NCI-H460 (cell line): ENCODE measurements at places on chromosomes 2 and 18.

DNA sequence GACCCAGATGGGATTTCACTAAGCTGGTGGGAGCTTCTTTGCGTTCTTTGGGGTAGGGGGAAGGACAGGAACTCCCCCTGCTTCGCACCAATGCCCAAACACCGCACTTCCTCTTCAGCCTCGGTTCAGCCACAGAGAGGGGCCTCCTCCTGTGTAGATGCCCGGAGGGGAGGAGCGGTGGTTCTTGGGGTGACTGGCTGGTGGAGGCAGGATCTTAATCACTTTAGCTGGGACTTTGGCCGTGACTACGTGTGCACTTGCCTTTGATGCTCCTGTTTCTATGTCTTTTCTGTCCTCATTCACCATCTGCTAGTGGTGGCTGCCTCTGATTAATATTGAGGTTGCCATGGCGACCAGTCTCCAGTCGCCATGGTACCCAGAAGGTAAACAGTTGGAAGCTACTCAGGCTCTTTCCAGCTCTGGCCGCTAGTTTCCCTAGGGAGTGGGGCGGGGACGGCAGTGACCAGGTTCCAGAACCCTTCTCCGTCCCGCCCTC, 1.9 kb downstream of the CNGA3 start:
- no peak for DNase-seq

DNA sequence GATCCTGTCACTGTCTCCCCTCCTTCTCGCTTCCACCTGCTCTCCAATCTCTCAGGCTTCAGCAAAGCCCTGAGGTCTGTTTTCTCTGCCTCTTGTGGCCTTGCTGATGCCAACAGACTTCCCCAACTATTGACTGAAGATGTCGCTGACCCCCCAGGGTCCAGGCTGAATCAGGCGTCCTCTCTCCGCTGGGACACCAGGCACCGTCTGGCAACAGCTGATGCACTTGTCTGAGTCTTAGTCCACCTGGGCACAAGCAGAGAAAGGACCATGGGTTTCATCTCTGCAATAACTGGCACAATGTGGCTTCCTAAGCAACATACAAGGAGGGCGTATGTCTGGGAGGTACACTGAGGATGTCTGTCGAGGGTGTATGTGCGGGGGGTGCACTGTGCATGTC, 248.7 kb upstream of the MYT1L start:
- DNase-seq, result no peak

GRCh38 chr2:200318940-200319435, 12.5 kb downstream of the SPATS2L start:
- DNase-seq, result no peak

DNA sequence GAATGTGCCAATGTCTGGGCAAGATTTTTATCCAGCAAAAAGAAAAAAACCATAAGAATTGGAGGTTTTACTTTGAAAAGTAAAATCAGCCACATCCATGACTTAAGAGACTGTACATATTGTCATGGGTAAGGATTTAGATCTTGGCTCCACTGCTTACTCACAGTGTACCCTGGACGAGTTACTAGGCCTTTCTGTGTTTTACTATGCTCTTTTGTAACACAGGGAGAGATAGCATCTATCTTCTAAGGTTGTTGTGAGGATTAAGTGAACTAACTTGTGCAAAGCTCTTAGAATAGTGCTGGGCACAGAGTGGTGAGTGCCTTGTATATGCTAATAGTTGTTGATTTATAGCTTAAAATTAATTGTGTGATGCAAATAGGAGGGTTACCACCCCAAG, 255.9 kb downstream of the NEDD4L start:
- no peak for DNase-seq

GRCh38 chr2:10475221-10475722, 27.1 kb upstream of the ODC1 start:
- DNase-seq, result no peak

DNA sequence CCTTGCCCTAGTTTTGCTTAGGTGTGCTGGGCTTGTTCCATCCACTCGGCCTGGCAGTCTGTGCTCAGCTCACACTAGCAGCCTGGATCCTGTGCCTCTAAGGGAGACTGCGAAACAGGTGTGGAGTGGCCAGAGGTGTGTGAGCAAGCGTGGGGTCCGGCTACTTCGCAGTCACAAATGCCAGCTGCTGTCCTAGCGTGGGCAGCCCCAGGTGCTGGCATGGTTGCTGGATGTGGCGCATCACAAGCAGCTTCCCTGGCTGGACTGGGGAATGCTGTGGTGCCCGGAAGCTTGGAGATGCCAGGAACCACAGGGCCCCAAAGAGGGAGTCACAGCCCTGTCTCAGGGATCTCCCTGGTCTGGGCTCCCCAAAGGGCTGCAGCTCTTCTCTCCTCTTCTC, 119.0 kb upstream of the TMEFF2 start:
- no peak for DNase-seq

- no peak for DNase-seq
These were observed 14.9 kb upstream of the TMEM18 start for GRCh38 chr2:691821-692761.

DNA sequence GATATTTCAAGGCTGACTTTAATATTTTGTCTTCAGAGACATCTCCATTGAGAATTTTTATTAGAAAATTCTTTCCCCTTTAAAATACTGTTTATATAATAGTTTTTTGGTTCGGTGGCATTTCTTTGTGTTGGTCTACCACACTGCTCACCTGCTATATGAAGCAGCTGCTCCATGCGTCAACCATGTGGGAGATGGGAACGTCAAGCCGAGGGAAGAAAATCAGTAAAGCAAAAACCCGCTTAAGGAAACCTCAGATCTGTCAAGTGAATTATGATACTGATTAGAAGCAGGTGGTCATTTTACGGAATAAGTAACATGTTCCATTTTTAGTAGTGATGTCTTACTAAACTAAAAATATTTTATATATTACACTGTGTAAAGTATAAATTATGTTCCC, 5.6 kb upstream of the TMEM17 start:
- DNase-seq, result no peak

DNA sequence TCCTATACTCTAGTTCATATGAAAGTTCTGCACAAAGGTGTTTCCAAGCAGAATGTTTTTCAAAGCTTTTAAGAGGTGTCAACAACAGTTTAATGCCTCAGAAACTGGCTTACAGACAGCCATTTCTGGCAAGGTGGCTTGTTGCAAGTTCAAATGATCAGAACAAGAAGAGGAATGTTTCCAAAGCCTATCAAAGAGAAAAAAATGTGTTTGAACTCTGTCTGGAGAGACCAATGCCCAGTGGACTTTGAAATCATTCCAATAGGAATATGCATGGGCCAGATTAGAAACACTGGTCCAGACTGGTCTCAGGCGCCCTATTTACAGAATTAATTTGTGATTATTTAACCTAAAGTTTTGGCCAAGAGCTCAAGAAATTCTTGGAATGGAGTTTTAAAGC, 106.2 kb downstream of the CPS1 start:
- no peak for DNase-seq

GRCh38 chr18:8609659-8610458, 622 bp downstream of the RAB12 start:
- DNase-seq, result no peak

DNA sequence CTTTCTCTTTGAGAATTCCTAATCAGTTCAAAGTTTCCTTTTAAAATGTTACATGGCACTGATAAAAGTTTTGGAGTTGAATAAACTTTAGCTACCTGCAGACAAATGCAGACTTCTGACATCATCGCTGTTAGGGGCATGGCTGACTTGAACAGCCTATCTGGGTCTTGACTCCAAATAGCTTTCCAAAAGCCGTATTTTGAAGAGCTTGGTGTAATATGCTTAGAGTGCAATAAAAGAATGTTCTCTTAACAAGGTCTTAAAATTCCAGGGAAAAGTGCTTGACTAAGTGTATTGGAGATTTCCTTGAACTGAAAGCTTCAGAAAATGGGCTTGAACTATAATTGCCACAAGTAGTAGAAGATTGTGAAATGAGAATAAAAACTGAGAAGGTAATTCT, 342.9 kb upstream of the DCC start:
- no peak for DNase-seq

- no peak for DNase-seq
These were observed 646.1 kb upstream of the ACVR2A start for GRCh38 chr2:147198651-147199171.
